CD4-positive, alpha-beta T cell treated with Interleukin-15 for 4 hours (primary cell): ENCODE measurements at places on chromosomes 3 and 15.
A peak's percentile ranks its signal among the peaks of the same experiment; 100 is the strongest.

GRCh38 chr3:131849616-131850015 is 185.2 kb downstream of the CPNE4 start:
- no peak for DNase-seq

DNA sequence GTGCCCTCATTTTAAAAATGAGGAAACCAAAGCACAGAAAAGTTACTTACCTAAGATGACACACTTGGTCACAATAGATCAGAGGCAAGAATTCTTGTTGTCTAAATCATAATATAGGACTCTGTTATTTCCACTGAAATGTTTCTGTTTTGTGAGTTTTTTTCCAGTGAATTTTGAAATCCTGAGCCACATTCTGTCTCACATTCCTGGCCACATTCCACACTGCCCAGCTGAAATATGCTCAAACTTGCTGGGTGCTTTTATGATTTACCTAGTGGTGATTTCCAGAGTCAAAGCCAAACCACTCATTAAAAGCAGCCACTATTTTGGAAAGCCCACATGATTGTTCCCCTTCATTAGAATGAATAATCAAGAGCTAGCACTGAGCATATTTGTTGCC is 82.3 kb upstream of the NPHP3 start:
- no peak for DNase-seq

DNA sequence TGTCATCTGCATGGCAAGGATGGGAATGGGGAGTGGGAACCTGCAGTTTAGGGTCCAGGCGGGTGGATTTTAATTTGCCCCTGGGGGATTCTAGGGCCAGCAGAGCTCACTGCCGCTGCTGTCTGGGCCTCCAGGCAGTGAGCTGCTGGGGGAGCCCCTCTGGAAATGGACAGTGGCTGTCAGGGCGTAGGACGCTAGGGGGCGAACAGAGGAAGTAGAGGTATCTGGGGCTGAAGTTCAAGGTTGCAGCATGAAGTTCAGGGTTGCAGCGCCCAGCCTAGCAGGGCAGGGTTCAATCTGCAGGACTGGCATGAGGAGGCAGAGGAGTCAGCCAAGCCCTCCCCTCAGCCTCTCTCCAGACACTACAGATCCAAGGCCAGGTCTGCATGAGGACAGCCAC is 49.5 kb downstream of the APBA2 start:
- DNase-seq = no peak

DNA sequence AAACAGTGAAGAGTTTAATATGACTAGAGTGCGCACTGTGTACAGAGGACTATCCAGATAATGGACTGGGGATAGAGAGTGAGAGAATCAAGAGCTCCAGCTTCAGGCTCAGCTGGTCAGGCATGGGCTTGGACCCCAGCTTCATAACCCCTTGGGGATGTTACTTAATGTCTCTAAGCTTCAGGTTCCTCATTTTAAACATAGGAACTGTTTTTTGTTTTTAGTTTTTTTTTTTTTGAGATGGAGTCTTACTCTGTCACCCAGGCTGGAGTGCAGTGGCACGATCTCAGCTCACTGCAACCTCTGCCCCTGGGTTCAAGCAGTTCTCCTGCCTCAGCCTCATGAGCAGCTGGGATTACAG is 9.9 kb upstream of the BRPF1 start:
- no peak for DNase-seq

DNA sequence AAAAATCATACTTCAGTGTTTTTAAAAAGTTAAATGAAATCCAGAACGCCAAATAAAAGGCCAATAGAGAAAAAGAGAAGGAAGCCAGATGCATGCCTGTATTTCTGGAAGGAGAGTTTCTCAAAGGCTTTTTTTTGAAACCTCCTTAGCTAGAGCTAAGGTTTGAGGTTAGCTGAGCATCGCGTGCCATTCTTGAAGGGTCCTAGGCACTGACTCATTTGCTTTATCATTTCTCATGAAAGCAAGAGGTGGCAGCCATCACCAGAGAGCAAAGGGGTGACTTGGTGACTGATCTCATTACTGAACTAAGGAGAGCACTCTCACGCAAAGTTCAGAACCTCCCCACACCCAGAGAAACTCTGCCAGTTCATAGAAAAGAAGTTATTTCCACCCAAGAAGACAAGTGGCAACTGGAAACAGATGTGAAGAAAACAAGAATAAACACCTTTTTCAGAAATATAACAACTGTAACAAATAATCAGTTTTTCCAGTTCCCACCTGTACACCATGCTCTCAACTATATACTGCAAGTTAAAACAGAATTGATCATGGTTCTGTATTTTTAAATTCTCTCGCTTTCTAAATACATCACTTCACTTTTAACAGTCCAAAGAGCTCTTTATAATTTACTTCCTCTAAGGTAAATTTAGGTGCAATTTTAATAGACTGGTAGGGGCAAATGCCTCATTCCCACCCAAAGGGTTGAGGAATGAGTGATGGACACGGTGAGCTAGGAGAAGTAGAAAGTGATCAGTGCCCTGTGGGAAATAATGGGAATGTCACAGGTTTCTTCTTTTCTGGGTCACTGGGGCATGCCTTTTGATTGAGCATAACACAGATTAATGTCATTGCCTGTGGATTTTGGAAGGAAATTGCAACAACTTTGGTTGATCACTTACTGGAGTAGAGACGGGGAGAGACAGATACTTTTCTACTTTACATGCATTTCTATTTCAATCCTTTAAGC is 24.7 kb downstream of the GPR15 start:
- DNase-seq = peak; percentile 89

DNA sequence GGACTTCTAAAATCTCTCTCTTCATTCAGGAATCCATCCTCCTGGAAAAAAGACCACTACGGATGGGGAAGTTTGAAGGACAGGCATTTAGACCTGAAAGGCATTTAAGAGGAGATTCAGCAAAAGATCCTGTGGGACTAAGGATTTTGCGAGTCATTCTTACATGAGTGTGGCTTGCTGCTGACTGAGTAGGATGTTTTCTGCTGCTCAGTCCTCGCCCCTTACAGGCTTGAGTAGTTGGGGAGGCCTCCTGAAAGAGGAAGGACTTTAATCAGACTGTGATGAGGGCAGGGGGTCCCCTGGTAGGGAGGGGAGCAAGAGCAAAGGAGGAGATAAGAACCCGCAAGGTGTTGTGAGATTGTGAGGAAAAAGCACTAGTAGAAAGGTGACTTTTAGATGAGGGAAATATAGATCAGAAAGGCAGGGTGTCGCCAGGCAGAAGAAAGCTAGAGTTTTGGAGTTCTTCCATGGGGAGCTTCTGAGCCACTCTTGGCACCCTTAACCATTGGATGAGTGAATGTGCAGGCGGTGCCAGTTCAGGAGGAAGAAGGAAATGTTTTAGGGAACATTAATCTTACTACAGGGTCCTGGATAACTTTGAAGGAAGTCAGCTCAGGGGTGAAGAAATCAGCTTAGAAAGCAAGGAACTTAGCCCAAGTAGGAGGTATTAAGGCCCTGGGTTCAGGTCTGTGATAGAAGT is 171.1 kb downstream of the RORA start:
- no peak for DNase-seq

- no peak for DNase-seq
Observed at GRCh38 chr3:9135526-9135925, 113.9 kb downstream of the SRGAP3 start.

GRCh38 chr3:13772885-13773745 is 106.8 kb downstream of the WNT7A start:
- DNase-seq = no peak

GRCh38 chr3:122103821-122104514 is 48.8 kb downstream of the CD86 start:
- DNase-seq = no peak
